NCI-H1092 (cell line): ENCODE measurements at places on chromosomes 2 and 18.

GRCh38 chr2:132384491-132385151 lies 32.0 kb upstream of the GPR39 start:
- no peak for DNase-seq

DNA sequence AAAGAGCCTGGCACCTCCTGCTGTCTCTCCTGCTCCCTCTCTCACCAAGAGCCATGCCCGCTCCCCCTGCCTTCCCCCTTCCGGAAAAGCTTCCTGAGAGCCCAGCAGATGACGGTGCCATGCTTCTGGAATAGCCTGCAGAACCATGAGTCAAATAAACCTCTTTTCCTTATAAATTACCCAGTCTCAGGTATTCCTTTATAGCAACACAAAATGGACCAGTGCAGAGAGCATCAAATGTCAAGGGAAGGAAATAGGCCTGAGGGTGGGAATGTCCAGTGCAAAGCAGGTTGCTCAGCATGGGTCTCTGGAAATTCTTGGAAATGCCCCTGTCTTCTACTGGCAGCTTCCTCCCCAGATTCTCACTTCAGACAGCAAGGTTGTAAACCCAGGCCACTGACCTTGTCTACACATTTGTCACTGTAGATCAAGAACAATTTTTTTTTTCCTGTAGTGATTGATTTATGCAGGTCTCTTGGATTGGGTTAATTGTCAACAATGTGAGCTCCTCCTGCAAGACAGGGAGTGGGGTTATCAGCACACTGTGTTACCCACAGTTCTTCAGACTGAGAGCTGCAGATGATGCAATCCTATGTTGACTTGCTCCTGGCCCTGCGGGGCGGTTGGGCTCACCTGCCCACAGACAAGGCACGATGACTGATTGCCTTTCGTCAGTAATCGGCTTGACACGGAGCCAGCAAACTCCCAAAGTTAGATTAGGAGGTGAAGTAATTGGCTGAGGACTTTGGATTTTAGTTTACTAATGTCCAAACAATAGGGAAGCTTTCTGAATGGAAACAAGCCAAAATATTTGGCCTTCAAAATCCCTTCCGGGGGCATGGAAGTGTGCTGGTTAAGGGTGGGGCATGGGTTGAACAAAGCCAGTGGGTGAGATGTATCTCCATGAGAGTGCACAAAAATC lies 5.4 kb upstream of the BOD1L2 start:
- peak; percentile 15 for DNase-seq

DNA sequence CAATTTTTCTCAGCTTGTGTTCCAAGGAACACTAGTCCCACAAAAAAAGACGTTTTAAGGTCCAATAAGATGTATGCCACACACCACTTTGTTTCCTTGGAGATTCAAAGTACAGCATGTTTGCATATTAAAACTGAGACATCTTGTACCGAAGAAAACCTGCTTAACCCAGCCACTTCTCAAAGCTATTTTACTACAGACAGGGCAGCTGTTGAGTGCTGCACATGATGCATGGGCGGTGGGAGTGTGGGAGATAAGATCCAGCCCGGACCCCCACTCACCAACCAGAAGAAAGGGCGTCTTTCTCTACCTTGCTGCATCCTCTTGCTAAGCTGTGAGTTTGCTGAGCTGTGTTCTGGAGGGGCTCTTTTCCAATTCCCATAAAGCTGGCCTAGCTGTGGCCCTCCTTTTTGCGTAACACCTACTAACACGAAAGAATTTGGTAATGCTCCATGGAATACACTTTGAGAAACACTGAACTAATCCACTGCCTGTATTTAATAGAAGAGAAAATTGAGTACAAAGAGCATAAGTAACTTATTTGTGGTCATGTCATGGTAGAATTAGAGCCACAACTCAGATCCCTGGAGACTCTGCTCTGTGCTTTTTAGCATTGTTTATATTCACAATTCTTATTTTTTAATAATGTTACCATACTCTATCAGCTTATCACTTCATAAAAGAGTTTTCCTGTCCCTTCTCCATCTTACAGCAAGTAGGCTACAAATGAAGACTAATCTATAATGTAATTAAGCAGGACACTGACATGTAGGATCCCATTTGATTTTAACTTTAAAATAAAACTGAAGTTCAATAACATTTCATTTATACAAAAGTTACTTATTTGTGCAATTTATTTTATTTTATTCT lies 90.0 kb downstream of the PLEKHM3 start:
- no peak for DNase-seq

GRCh38 chr2:126344493-126344892 lies 311.5 kb upstream of the GYPC start:
- no peak for DNase-seq

DNA sequence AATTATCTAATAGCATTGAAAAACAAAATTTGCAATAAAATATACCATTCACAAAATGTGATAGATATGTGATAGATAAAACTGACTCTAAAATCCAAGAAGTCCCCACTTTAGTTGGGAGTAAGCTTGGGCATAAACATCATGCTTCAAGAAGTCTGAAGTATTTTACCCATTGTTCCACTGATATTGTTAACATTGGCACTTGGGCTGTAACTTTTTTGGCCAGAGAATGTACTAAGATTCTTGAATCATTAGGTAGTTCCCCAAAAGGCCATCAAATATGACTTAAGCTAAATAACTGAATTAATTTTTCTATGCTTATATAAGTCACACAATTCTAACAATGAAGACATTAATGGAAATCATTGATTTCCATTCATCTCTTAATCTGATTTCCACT lies 413.6 kb downstream of the CDH2 start:
- no peak for DNase-seq

DNA sequence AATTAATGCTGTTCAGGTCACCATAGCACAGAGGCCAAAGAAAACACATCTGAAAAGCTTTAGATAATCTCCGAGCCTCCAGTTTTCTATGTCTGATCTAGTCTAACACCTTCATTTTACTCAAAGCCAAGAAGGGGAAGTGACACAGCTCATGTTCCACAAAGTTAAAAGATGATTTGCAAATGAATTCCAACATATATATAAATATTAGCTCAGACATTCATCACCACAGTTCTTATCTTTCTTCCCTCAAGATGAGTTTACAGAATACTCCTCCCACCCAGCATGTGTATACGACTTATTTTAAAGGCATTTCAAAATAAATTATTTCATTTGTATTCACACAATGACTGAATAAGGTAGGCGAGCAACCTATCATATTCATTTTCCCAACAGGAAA lies 82.4 kb downstream of the AAK1 start:
- DNase-seq = no peak

DNA sequence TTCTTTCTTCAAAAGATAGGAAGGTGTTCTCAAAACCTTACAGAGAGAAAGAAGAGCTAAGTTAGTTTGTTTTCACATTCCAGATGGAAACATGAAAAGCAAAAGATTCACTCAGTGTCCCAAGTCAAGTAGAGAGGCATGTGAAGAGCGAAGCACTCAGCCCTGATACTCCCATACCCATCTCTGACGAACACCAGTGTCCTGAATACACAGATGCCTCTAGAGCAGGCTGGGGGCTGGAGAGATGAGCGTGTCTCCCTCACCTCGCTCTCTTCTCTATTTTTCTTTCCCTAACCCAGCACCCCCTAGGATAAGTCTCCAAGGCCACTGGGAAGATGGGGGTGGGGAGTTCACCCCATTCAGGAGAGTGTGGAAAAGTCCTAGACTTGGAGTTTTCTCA lies 227.8 kb downstream of the TMEM163 start:
- DNase-seq = no peak

DNA sequence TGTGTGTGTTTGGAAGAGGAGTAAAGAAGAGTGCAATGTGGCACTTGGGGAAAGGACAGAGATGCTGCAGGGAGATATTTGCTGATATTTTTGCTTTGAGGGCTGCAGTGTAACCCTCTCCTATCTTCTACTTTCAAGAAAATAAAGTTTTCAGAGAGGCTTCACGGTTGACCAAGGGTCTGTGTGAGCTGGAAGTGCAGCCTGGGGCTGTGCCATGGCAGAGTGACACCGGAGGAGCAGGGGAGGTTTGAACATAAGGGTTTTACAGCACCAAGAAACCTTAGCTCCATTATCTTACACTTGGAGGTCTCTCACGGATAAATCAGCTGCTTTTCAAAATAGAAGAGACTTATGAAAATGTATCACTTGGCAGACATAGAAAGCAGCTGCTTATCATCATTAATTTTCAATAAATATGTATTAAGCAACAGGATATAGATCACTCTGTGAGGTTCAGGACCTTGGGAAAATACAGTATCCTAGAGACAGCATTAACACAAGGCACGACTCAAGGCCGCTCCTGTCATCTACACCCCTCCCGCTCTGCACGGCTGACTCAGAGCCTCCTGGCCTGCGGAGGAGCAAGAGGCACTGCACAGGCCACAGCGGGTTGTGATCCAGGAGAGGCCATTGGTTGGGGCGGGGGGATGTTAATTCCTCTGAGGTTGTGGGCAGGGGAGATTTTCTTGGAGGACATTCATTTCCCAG lies 127.8 kb downstream of the COPS8 start:
- no peak for DNase-seq
